ENCODE measurements at places on chromosomes 12 and 14.

DNA sequence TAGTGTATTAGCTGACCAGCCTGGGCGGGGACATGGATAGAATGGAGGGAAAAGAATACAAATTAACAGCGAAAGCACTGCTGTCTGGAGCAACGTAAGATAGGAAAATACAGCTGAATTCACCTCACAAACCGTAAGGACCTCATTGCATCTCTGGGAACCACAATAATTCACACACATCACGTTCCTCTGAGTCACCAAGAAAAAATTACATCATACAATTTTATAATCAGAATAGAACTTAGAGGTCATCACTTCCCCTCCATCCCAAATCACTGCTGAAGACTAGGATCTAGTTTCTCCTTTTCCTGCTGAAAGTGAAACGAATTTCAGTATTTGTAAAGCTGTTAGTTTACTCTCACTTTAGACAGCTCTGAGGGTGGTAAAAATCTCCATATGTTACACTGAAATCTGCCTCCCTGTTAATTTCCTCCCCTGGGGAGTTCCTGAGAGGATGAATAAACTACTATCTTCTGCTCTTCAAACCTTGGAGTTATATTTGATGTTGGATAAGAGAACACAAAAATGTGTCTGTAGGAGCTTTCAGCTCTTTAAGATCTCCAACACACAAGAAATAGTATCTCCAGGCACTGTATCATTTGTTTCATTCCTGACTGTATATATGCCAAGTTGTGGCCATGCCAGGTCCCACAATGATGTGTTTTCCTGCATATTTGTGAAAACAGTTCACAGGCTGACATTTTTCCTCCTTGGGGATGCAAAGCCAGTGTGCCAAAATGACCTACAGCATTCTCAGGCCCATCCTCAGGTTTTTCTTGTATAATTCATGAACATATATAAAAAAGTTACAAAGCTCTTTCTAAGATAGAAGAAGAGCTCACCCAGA lies 63.8 kb upstream of the SSTR1 start:
- DNase-seq = peak; percentile 7

DNA sequence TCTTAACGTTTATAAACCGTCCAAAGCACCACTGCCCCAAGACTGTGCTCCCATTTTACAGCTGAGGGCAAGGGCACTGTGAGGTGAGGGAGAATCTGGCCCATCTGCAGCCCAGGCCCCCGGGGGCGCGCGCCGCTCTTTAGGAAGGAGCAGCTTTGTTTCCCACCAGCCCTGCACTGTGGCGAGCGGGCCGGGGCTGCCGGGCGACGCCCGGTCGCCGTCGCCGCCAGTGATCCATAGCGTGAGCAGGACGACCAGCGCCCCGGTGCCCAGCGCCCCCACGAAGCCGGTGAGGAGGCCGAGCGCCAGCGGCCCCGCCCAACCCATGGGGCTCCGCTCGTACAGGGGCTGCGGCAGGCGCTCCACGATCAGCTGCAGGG lies 34.6 kb downstream of the FIGNL2 start:
- DNase-seq = no peak

DNA sequence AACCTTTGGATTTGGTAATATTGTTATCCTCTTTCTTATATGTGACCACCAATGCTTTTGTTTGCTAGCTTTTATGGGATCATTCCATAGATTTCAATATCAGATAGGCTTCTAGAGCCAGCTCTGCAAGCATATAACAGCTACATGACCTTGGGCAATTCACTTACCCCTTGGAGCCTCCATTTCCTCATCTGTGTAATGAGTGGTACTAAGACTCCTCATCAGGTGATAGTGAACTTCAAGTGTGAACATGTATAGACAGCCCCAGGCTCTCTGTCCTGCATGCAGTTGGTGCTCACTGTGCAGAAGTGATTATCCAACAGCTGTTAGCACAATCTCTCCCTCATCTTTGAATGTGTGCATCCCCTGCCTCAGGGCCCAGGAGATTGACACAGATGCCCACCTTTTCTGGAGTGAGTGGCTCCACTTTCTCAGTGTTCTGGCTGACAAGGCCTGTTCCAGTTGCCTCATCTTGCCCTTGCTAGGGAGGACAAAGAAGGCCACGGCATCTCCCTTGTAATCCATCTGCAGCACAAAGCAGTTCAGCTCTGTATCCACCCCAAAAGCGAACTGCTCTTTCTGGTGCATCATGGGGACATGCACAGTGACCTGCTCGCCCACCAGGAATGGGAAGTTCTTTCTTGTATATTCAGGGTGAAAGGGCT lies 9.2 kb downstream of the SERPINA9 start:
- DNase-seq = no peak

DNA sequence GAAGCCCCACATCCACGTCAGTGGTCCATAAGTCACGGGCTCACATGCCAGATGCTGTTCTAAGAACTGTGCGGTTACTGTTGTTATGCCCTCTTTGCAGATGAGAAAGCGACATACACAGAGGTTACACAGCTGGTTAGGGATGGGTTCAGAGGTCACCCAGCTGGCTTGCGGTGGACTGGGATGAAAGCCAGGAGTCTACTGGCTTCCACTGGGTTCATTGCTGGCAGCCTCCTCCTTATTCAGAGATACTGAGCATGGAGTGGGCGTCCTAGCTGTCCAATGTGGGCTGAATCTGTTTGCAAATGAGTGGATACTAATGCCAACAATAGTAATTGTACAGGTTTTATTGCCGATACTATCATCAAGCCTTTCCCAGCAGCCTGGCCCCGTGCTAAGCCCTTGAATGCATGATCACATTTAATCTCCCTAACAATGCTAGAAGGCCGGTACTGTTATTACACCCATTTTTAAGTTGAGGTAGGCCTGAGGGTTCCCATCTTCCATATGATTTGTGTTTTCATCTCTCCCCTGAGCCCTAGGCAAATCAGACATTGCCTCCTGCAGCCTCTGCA lies 129.1 kb downstream of the PLXNC1 start:
- DNase-seq = no peak

DNA sequence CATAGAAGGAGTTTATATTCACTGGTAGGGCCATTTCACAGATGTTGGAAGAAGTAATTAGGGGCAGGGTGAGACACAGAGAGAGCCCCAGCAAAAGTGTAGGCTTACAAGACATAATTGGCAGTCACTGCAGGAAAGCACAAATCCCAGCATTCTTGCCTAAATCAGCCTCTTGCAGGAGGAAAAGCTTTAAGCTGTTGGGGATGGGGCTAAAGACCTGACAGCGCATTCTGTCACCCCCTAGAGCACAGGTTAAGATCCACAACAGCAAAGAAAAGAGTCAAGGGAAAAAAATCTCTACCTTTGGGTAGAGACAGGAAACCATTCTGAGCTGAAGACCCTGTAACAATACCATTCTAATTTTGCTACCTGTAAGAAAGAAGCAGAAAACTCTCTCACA lies 409.0 kb downstream of the DAD1 start:
- DNase-seq = no peak

GRCh38 chr12:131603106-131603938 lies 107.6 kb upstream of the SFSWAP start:
- no peak for DNase-seq

DNA sequence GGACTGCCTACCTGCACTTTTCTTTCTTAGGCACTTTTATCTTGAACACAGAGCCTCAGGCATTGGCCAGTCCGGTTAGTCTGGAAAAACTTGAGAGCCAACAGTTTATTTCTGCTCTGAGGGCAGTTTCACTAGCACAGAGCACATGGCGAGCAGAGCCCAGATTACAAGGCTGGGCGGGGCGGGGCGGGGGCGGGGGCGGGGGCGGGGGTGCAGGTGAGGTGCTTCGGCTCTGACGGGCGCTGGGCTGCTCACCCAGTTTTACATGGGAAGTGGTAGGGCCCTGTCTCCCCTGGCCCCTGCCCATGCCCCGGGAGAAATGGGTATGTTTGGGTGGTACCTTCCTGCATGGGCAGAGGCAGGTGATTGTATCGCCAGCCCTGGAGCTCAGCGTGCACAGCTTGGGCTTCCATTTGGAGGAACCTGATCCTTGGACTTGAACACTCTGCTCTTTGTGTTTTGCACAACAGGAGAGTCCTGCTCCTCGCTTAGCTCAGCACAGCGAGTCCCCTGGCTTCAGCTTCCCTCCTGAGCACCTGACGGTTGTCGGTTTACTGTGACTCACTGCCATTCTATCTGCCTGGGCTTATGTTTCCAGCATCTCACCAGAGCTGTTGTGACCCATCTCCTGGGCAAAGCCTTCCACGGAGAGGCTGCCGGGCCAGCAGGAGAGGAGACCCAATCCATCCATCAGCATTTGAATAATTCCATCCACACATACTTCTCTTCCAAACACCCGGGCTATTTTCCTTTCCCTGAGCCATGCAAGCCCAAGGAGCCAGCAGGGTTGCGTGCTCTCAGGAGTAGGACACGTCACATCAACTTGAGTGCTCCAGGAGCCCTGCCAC lies 108.5 kb downstream of the ARF6 start:
- peak; percentile 97 for DNase-seq

GRCh38 chr12:132477017-132477702 lies 12.8 kb upstream of the FBRSL1 start:
- DNase-seq = no peak

DNA sequence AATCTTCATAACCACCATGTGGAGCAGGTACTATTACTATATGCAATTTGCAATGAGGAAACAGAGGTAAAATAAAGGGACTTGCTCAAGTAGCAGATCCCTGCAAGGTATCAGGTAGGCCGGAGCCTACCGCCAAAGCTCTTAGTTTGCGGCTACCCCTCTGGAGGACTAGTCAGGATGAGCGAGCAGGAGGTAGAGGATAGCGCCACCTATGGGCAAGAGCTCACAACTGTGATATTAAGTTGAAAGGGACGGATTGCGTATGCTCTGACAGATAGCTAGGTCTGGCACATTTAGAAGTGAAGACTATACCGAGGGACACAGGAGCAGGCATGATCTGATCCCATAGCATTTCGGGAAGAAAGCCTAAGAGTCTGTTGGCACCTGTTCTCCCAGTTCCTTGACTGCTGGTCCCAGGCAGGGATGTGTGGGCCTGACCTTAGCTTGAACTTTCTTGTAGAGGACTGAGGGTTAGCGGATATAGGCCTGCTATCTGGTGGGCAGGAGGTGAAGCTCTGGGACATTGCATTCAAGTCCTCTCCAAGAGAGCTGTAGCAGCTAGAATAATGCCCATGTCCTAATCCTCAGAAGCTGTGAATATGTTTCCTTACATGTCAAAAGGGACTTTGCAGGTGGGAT lies 48.0 kb downstream of the SLC17A8 start:
- no peak for DNase-seq

DNA sequence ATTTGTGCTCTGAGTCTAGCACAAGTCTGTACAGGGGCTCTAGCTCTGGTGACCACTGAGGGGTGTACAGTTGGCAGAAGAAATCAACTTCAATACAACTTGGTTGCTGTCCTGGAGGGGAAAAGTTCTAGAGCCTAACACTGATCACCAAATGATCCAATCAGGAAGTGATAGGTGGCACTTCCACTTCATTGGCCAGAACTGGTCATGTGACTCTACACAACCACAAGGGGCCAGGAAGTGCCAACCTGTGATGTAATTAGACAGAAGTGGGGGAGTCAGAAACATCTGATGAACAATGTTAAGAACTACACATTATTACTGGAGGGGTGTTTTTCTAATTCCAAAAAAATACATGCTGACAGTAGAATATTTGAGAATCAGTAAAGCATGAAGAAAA lies 401.6 kb downstream of the VRK1 start:
- no peak for DNase-seq

DNA sequence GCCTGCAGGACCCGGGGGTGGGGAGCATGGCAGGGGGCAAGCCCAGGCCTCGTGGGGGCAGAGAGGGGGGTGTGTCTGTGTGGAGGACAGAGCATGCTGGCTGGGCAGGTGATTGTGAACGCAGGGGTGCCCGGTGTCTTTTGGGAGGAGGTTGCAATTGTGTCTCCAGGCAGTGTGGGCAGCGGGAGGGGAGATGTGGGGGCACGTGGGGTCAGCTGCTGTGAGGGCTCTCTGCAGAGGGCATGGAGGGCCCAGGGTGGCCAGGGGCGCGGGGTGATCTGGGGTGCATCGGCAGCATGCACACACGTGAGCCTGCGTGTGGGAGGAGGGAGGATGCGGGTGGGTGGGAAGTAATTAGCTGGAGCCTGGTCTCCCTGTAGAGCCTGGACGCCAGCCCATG lies 32.2 kb upstream of the DIO3 start:
- DNase-seq = no peak

GRCh38 chr12:98154850-98155249 lies 360.5 kb upstream of the TMPO start:
- DNase-seq = no peak

DNA sequence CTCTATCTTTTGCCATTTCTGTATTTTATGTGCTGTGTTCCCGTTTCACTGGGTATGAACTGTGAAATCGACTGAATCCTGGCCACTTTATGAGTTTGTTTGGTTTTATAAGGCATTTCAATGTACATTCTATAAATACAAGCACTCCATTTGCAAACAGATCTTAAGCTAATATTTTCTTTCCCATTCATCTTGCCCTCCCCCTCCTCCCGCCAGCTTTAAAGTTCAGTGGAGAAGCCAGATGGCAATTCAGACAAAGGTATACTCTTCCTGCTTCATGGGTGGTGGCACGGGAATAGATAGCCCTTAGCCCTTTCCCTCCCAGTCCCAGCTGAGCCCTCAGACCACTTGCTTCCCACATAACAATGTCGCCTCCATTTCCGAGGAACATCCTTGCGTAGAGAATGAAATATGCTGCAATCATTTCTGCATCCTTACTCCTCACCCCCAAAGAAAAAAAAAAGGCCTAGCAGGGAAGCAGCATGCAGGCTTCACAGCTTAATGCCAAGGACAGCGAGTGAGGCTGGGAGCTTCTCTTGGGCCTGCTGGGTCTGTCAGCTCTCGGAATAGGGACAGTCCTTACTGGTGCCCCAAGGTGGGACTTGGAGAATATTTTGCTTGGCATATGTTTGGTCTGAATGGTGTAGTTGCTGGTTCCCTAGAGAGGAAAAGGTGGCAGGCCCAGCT lies 52.8 kb upstream of the SRSF5 start:
- DNase-seq = no peak

DNA sequence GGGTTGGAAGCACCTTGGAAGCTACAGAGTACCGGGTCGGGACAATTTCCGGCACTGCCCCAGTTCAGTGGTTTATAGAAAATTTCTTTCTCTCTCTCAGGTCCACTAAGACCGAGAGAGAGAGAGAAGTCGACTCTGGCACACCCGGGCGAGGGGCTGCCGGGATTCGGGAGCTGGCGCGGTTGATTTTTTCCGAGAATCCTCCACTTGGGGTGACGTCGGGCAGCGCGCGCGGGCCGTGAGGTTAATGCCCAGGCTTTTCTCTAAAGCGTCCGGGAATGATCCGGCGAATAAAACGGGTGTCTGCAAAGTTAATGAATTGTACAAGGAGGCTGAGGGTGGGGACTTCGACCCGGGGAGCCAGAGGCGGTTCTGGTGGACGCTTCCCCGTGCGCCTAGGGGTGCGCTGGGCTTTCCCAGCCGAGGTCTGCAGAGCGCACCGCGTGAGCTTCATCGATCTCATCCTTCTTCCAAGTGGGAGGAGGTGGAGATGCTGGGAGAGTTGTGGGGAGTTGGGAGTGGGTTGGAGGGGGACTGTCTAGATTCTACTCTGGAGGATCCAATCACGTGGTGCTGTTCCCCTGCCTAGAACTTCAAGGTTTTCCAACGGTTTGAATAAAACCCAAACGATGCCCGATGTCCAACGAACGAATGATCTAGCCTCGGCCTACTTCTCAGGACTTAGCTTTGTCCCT lies 51.9 kb upstream of the TBX3 start:
- DNase-seq = no peak

GRCh38 chr12:132123970-132124765 lies 20.0 kb downstream of the DDX51 start:
- DNase-seq = no peak

Measured in foreskin keratinocyte (primary cell).